ENCODE measurements at places on chromosomes 12 and 14.

- DNase-seq = no peak
Observed at GRCh38 chr14:33618361-33619105, 332.3 kb downstream of the EGLN3 start.

GRCh38 chr12:77047341-77048109 lies 17.8 kb downstream of the E2F7 start:
- DNase-seq = peak; percentile 38

GRCh38 chr12:110006115-110006514 lies 6.9 kb downstream of the ANKRD13A start:
- no peak for DNase-seq

DNA sequence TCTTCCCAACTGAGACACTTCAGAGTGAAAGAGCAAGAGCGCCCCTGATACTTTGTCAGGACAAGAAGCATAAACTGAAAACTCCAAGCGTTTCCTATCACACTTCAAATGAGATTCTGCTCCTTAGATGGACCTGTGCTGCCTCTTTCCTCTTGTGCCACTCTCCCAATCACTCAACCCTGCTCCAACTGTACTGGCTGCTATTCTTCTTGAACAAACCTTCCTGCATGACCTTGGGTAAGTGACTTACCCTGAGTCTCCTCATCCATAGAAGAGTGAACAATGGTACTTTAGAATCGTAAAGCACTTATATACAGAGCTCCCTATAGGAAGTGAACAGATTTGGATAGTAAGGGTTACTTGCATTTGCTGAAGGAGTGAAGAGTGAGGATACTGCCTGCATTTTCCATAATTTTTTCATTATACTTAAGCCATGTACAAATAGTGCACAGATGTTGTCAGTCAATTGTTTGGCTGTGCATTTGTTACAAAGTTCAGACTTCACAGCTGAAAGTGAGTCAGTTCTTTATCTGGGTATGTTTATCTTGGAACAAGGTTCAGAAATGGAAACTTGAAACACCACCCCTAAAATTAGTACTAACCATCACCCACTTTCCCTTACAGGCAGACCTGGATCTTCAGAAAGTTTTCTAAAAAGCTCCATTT lies 10.8 kb downstream of the MTERF2 start:
- no peak for DNase-seq

GRCh38 chr14:87186737-87187136 lies 806.2 kb downstream of the GALC start:
- no peak for DNase-seq

- DNase-seq = no peak
Observed at GRCh38 chr14:81132468-81132867, 88.3 kb downstream of the GTF2A1 start.

GRCh38 chr12:112304436-112304835 lies 77.8 kb downstream of the HECTD4 start:
- DNase-seq = no peak

- DNase-seq = peak; percentile 27
Observed at GRCh38 chr12:52945389-52946232, 3.3 kb upstream of the KRT18 start.

GRCh38 chr14:52119030-52119429 lies 50.2 kb upstream of the NID2 start:
- no peak for DNase-seq

DNA sequence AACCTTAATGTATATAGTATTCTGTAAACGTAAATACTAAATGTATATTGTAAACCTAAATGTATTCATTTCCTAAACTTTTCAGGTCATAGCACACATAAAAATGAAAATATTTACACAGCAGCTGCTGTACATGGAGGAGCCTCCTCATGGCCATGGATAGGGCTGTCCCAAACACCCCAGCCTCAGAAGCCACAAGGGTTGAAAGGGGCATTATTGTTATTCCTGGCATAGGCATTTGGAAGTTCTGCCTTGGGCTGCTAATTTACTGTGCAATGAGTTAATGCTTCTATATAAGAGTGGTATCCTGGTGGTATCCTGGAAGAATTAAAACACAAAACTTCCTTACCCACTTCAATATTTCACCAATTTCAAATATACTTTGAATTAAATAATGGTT lies 159.4 kb downstream of the SLC5A8 start:
- no peak for DNase-seq

DNA sequence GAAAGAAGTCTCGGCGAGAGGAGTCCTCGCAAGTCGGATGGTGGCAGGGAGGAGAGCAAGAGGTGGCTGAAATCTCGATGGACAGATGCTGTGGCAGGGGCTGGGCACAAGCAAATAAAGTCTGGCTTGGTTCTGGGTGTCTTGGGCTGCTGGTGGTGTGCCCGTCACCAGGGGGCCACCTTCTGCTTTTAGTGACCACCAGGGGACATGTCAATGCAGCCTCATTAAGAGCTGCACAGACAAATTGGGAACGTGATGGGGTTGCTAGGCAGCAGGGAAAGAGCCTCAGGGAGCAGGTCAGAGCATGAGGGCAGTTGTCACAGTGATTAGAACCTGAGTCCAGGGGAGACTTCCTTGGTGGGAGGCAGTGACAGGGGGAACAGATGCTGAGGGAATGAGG lies 44.0 kb downstream of the LRRC74A start:
- DNase-seq = no peak

- DNase-seq = peak; percentile 37
Observed at GRCh38 chr12:107441665-107442300, 243.8 kb upstream of the PWP1 start.

Data from AG08395 (cell line).